ENCODE measurements at places on chromosomes 11 and 22. TPM values are rescaled to one million over a fixed set of nuclear protein-coding genes. Genes with fewer than 3 reads are reported as not detected.

CYTH4 gene
- total RNA-seq: 0.26 TPM

SLC22A9 gene
- not detected for total RNA-seq

MMP7 gene
- total RNA-seq: 0.17 TPM

ENTHD1 gene
- not detected for total RNA-seq

SYNGR1 gene
- 13.0 TPM for total RNA-seq

FREY1 gene
- total RNA-seq: 0.83 TPM

RAB36 gene
- 2.5 TPM for total RNA-seq

MRGPRF gene
- 84.2 TPM for total RNA-seq

NEFH gene
- total RNA-seq: 0.17 TPM

TRIM49 gene
- not detected for total RNA-seq

ZBTB16 gene
- total RNA-seq: not detected
